ENCODE measurements at places on chromosomes 6 and 20. TPM values are rescaled to one million over a fixed set of nuclear protein-coding genes. Genes with fewer than 3 reads are reported as not detected.

- no peak for DNase-seq
Observed at GRCh38 chr6:81747327-81747726, 5.2 kb downstream of the TENT5A start.

DNA sequence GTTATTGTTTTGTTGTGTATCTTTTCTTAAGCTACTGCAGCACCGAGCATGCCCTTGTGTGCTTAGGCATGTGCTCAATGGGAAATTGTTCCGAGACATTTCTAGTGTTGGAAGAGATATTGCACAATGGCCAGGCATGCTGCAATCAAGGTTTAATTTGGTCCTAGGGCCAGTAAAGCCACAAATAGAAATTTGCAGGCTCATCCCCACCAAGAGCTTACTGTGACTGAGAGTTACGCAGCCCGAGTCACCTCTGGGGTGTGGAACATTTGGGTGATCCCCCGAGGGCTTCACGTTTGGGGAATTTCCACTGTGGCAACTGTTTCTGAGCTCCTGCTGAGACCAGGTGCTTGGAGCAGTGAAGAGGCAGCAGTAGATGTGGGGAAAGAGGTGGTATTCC lies 65.8 kb downstream of the ADTRP start:
- peak; percentile 57 for DNase-seq

The PSORS1C2 gene
- total RNA-seq, result not detected

GRCh38 chr6:54085541-54085940 lies 25.7 kb upstream of the MLIP start:
- peak; percentile 7 for DNase-seq

The CDSN gene
- total RNA-seq, result not detected

DNA sequence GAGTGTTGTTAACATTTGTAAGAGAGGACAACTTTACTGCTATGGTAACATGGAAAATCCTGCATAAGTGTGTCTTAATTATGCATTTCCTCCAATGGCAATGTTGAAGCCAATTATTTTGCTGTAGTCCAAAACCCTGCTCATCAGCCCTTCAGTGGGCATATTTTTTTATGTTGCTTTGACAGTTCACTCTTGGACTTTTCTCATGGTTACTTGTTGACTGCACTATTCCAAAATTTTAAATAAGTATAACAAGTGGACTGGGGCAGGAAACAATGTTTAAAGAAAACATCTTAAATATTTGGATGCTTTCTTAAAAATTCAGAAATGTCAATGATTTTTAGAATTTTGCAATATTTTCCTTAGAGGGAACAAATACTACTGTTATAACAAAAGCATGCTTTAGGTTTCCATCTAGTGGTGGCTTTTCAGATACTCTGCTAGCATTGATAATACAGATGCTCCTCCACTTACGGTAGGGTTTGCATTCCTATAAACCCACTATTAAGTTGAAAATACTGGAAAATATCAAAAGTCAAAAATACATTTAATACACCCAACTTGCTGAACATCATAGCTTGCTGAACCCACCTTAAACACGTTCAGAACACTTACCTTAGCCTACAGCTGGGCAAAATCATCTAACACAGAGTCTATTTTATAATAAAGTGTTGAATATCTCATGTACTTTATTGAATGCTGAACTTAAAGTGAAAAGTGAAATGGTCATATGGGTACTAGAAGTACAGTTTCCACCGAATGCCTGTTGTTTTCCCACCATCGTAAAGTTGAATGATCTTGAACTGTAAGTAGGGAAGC lies 86.4 kb downstream of the ADGRG6 start:
- peak; percentile 81 for DNase-seq

The DPPA5 gene
- not detected for total RNA-seq

The SLC13A3 gene
- total RNA-seq, result 4.2 TPM

DNA sequence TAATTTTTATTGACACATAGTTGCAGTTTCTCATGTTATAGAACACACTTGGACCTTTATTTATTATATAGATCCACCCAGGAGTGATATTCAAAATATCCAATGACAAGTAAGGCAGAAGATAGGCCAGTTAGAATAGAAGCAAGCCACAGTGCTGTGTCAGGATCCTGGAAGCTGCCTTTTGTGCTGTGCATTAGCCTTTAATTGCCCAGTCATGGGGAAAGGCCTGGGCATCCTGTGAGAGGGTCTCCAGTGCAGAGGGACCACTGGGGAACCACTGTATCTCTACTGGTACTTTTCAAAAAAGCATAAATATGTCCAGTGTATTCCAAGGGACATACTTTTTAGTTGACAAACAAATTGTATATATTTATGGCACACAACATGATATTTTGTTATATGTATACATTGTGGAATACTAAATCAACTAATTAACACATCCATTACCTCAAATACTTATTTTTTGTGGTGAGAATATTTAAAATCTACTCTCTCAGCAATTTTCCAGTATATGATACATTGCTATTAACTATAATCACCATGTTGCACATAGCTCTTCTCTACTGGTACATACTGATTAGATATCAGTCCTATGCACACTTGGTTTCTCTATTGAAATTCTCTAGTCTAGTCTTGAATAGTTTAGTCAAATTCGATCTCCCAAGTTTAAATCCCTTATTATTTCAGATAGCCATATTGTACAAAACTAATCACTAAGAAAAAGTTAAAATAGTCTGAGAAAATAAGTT lies 59.5 kb downstream of the CDC40 start:
- no peak for DNase-seq

DNA sequence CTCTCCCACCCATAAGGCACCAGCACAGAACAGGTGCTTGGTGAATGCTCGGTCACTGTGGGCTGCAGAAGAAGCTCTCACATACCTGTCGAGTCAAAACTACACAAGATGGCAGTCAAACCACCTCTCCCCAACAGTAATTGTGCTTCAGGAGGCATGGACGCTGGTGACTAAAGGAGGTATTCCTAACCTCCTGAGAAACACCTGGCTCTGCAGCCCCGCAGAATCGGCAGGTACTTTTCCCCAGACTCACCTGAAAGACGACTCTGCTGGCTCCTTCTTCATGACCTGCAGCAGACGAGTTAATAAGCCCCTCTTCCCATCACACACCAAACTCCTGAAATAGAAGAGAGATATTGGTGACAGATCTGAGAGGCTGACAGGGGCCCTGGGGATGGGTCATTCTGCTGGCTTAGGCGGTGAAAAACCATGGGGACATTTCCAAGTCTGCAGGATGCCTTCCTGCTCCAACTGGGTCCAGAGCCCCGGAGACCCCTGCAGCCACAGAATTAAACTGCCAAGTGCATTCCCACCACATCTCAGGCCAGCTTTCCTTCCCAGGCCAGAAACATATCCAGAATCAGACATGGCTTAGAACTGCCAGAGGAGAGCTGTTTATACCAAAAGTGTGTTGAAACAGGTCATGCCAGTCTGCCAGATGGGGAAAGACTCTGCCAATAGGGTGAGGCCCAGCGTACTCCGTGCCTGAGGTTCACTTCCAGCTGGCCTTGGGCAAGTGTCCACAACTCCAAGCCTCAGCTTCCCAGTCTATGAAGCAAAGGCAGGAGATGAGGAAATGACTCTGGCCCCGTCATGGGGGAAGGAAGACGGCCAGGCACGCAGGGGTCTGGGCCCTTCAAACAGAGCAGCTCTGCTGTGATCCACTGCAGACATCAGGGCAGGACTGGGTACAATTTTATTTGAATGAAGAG lies 53.0 kb downstream of the MYH7B start:
- DNase-seq, result peak; percentile 76

The VNN1 gene
- total RNA-seq, result 0.33 TPM

DNA sequence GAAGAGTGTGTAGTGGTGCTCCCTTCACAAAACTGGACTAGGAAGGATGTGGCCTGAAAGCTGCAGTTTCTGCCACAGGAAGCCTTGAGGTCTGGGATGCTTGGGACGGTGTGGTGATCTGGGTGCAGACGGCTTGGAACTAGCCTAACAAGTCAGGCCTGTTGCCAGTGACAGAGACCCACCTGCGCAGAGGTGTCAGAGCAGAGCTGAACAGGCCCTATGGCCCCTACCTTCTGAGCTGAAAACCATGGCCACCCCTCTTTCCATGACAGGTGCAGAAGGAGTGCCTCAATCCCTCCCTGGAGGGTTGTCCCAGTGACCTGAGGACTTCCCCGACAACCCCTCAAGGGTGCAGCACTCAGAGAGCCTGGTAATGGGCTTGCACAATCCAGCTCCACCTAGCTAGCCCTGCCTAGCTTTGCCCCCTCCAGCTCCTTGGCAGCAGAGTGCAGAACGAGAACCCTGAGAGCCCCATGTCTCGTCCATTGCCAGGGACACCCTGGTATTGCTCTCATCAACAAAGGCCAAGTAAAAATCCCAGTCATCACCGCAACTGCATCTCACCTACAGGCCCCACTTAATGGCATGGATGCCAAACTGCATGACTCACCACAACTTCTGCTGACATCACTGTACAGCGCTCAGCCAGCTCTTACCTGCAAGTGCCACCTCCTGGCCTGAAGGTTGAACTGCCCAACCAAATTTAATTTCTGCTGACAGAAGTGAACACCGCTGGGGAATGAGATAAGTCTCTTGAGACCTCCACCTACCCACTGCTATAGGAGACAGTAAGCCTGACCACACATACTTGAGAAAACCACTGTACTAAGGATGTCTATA lies 563.1 kb downstream of the TFAP2A start:
- peak; percentile 6 for DNase-seq

GRCh38 chr20:35768731-35769664 lies 2.8 kb upstream of the PHF20 start:
- peak; percentile 99 for DNase-seq

All from fibroblast of the aortic adventitia (primary cell).